Keratinocyte (primary cell): ENCODE measurements at places on chromosomes 12 and 14.

DNA sequence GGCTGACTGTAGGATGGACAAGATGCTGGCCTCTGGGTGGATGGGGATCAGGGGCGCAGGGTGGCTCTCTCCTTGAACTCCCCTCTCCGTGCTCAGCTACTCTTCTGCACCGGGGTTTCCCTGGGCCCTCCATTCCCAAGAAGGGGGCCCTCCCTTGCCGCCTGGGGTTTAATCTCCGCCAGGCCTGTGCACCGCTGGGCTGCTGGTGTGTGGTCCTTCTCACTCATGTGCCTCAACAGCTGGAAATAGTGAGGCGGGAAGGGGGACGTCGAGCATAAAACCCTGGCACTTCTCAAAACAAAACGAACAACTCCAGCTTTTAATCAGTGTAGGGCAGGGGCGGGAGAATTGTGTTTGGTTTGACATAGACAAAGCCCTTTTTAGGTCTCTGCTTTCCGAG is 19.0 kb upstream of the SMOC1 start:
- DNase-seq, result no peak

GRCh38 chr14:90521084-90521929 is 124.5 kb downstream of the CALM1 start:
- DNase-seq, result no peak

- no peak for DNase-seq
These were observed 213.6 kb downstream of the DAD1 start for GRCh38 chr14:22375321-22375930.

GRCh38 chr14:46840944-46841720 is 189.6 kb upstream of the RPL10L start:
- DNase-seq, result no peak

DNA sequence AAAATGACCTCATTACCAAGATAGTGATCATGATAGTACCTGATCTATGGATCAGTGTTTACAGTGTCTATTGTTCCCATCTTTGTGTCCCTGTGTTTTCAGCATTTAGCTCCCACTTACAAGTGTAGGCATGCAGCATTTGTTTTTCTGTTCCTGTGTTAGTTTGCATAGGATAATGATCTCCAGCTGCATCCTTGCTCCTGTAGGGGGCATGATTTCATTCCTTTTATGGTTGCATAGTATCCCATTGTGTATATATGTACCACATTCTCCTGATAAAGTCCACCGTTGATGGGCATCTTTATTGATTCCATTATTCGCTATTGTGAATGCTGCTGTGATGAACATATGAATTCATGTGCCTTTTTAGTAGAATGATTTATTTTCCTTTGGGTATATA is 215.4 kb upstream of the NAV3 start:
- DNase-seq, result no peak

DNA sequence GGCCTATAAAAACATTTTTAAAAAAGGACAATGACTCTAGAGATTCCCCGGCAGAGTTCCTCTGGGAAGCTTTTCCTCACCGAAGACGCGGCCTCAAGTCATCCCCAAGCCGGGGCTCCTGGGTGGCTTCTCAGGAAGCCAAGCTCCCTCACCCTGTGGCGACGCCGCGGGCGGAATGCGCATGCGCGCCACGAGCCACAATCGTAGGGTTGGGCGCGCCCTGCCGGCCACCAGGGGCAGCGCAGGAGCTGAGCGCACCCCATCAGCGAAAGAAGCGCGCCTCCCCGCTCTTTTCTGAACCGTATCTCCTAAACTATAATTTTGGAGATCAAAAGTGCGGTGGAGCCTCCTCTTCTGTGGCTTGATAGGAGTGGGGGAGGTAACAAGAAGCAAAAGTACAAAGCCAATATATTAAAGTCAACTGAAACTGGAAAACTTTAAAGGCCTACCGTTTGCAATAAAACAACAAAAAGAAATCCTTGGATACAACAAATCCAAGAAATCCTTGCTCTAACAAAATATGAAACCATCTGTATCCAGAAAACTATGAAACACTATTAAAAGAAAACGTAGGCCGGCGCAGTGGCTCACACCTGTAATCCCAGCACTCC is 17.4 kb upstream of the CHFR start:
- DNase-seq, result no peak

- no peak for DNase-seq
These were observed 107.4 kb downstream of the PPM1A start for GRCh38 chr14:60356386-60356785.

GRCh38 chr12:106248846-106249371 is 1.1 kb upstream of the CKAP4 start:
- no peak for DNase-seq

GRCh38 chr14:93267149-93267711 is 60.2 kb downstream of the UBR7 start:
- no peak for DNase-seq

GRCh38 chr12:71011261-71011660 is 90.7 kb upstream of the PTPRR start:
- no peak for DNase-seq

DNA sequence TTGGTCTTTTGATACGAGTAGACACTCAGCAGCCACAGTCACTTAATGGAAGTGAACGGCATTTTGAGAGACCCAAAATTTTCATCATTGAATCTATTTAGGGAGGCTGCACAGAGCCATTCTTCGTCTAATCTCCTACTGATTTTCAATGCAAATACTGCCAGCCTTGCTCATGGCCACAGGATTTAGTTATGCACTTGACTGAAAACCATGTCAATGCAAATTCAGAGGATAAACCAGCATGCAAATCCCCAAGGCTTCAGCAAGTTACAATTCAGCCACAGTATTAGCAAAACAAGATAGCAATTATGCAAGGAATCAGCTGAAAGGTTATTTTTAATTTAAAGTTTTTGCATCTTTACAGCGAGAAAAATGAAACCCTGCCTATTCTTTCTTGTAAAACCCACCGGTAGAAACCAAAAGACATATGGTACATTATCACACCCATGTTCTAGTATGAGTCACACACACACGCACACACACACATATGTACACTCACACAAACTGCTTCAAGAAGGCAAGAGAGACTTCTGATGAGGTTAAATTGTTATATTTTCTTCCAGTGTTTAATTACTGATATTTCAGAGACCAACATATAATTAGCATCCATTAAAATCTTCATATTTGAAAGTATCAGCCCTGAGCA is 985.3 kb upstream of the FLRT2 start:
- no peak for DNase-seq

DNA sequence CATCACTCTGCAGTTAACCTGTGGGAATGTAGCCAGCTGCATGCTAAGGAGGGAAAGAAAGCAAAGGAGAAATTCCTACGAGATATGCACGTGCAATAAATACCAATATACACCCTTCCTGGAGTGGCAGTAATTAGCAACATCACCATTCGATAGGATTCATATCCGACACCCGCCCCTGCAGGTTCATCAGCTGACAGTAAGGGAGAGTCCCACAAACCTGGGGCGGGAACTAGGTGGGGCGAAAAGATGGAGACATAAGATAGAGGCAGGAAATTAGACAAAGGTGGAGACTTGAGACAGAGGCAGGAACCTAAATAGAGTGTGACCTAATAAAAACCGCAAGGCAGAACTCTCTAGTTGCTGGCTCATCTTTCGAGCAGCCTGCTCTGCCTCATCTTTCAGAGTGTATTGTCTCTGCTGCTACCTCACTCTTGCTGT is 51.6 kb downstream of the PLEKHG3 start:
- peak; percentile 91 for DNase-seq

DNA sequence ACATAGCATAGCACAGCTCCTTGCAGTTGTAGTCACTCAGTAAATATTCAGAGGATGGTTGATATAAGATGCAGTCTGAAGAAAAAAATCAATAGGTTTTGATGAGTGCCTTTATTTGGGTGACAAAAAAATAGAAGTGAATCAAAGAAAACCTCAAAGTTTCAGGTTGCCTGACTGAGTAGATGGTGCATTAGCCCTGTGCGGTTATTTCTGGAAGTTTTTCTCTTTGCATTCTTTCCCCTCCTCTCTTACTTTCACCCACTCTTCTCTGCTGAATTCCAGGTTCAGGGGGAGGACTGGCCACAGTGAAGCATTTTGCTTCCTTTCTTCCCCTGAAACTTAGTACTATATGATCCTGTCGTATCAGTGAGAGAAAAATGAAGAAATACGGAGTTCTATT is 28.6 kb downstream of the TRHDE start:
- no peak for DNase-seq

DNA sequence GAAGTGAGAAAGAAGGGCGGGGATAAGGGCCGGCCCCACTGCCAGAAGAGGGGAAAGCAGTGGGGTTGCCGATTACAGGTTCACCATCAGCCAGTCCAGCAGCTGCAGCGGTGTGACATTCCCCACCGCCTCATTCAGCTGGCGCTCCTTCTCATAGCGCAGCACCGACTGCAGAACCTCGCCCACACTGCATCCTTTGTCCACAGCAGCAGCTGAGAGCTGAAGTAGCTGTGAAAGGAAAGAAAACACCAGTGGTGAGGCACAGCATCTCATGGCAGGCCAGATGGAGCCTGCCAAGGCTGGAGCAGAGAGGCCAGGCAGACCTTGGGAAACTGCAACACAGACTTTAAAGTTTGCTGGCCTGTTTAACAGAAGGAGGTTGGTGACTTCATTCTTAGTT is 33.2 kb downstream of the AKAP3 start:
- DNase-seq, result no peak

GRCh38 chr12:108816652-108817335 is 40.6 kb downstream of the SSH1 start:
- DNase-seq, result no peak

DNA sequence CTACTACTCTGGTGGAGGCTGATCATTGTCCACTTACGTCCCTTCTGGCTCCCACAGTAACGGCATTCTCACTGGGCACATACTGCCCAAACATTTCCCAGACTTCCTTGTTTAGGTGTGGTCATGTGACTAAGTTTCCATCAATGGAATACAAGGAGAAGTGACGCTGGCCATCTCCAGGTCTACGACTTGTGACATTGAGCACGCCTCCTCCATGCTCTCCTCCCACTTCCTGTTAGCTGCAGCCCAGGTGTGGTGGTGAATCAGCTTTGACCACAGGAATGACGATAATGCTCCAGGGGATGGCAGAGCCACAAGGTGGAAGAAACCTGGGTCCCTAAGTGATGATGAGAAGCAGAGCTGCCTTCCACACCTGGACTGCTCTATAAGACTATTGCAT is 6.0 kb upstream of the SLC24A4 start:
- peak; percentile 32 for DNase-seq

- DNase-seq, result peak; percentile 35
These were observed 5.7 kb upstream of the KLRK1 start for GRCh38 chr12:10395390-10395998.

DNA sequence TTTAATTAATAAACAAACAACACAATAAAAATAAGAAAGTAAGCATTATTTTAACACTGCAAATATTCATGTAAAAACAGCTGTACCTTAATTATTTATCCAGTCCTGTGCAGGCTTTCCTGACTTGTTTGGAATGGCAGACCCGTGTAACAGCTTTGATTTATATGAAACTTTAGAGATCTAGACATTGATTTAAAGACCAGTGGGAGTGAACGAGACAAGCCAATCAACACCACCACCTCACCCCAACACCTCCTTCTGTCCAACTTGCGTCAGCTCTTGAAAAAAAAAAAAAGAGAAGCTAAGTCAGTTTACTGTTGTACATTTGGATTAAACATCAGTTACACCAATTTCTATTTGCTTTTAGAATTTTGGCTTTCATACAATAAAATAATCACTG is 22.3 kb downstream of the SLC38A4 start:
- no peak for DNase-seq

DNA sequence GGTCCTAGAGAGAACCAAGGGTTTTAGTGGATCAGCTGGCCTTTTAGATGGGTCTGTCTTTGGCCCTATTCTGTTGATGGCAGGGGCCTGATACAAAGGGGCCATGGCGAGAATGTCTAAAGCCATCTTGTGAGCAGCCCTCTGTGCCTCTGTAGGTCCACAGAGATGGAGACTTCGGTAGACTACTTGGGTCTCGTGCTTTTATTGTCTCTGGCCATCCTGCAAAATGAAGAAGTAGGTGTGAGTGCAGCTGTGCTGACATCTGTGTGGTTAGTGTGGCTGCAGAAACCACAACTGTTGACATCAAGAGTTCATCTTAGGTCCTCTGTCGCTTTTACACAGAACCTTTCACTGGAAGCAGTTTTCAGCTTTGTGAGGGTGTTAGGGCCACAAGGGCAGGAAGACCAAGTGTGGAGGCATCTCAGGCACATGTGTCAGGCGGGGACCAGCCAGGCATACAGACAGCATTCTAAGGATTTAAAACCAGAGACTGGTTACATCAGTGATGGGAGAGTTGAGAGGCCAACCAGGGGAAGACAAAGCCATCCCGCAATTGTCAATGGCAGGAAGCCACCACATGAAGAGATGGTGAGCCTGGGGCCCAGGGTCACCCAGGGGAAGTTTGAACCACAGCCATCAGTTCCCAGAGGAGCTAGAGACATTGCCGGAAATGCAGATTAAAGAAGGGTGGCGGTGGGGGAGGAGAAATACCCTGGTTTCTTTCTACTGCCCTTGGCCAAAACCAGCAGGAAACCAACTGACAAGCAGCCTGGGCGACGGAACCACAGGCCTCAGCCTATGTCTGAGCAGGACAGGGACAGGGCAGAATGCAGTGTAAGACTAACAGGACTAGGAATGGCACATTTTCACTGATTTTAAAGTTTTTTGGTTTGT is 13.0 kb upstream of the TPCN1 start:
- no peak for DNase-seq

- no peak for DNase-seq
These were observed 303.4 kb downstream of the KCNC2 start for GRCh38 chr12:74906224-74906623.

DNA sequence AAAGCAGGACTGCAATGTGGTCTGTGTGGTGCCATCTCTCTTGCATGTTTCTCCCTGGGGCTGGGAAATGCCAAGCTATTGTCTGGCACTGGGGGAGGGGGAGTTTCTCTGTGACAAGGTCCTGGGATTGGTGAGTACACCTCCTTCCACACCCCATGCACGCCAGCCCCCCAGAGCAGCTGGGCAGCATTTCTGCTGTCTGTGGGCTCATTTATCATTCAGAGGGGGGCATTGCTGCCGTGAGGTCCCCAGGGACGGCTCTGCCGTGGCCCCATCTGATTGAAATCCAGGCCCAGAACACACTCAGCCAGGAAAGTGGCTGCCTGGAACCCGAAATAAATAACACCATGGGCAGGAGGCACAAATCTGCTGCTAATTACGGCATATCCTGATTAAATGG is 12.6 kb upstream of the FAM222A start:
- DNase-seq, result no peak

DNA sequence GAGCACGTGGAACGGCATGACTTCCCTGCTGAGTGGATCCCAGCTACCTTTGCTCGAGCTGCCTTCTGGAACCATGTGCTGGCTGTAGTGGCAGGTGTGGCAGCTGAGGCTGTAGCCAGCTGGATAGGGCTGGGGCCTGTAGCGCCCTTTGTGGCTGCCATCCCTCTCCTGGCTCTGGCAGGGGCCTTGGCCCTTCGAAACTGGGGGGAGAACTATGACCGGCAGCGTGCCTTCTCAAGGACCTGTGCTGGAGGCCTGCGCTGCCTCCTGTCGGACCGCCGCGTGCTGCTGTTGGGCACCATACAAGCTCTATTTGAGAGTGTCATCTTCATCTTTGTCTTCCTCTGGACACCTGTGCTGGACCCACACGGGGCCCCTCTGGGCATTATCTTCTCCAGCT is 14.8 kb upstream of the ESPL1 start:
- DNase-seq, result no peak
